Stimulated activated memory B cell treated with anti-CD40 and anti-IgM and Interleukin-4, amounts not matched to agents 10 μg/mL and 1 μg/mL and 100 μg/mL, for 72 hours (primary cell): ENCODE measurements at places on chromosomes 1 and 21.

GRCh38 chr1:174445817-174446216 lies 1.9 kb upstream of the GPR52 start:
- no peak for ATAC-seq

DNA sequence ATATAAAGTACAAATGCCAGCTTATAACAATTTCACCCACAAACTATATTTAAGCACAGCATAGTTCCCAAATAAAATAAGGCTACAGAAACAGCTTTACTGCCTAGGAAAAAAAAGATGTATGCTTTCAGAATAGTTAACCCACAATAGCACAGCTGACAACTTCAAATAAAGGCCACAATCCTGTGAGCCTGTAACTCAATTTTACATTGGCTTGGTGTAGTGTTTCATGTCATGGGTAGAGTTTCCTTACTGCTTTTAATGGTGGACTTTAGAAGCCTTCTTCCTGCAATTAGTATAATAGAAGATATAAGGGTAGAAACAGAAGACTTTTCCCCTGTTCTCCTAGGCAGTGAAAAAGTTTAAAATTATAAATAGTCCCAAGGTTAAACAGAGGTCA lies 44.3 kb upstream of the ZC3H11B start:
- ATAC-seq, result no peak

DNA sequence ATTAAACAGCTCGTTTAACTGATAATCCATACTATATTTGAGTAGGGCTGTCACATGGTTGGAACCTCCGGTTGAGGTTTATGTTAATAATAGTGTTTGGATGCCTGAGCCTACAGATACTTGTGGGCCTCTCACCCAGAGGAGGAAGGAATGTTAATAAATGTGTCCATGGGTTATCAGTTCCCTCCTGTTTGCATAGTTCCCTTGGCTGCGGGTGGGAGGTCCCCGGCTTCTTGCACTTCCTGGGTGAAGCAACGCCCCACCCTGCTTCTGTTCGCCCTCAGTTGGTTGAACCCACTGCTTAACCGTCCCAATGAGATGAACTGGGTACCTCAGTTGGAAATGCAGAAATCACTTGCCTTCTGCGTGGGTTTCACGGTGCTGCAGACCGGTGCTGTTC lies 23.6 kb upstream of the GBP1 start:
- no peak for ATAC-seq

DNA sequence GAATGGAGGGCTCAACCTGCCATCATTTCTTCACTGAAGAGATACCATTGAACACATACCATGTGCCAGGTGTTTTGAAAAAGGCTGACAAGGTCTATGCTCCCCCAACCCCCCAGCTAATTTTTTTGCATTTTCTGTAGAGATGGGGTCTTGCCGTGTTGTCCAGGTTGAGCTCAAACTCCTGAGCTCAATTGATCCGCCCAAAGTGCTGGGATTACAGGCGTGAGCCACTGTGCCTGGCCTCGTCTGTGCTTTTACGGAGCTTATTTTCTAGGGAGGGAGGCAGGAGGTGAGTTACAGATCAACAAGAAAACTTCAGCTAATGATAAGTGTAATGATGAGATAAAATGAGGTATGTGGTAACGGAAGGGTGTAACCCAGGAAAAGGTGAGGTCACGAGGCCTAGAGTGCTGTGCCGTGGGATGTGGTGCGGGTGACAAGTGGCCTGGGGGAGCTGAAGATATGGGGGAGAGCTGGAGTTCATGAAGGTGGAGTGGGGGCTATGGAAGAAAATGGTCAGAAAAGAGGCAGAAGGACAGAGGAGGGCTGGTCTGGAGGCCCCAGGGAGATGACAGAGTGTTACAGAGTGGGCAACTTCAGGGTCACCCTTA lies 28.2 kb downstream of the FAAH start:
- ATAC-seq, result no peak

DNA sequence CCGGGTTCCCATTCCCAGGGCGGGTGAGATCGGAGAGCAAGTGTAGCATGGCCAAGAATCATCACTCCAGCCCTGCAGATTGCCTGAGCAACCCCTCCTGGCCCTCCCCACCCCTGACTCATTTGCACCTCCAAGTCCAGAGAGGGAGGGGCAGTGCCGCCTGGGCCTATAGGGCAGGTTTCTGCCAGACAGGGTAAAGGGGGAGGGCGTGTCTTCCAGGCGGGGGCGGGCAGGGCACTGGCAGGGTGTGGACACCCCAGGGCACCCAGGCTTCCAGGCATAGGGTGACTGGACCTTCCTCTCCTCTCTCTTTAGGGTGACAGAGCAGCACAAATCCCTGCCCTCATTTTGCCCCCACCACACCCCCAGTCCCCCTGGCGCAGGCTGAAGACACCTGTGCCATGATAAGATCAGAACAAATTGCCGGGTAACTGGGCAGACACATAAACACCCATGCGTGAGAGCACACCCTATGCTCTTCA lies 3.2 kb upstream of the CRYBG2 start:
- ATAC-seq, result no peak

GRCh38 chr1:51622455-51622913 lies 5.6 kb downstream of the OSBPL9 start:
- no peak for ATAC-seq

DNA sequence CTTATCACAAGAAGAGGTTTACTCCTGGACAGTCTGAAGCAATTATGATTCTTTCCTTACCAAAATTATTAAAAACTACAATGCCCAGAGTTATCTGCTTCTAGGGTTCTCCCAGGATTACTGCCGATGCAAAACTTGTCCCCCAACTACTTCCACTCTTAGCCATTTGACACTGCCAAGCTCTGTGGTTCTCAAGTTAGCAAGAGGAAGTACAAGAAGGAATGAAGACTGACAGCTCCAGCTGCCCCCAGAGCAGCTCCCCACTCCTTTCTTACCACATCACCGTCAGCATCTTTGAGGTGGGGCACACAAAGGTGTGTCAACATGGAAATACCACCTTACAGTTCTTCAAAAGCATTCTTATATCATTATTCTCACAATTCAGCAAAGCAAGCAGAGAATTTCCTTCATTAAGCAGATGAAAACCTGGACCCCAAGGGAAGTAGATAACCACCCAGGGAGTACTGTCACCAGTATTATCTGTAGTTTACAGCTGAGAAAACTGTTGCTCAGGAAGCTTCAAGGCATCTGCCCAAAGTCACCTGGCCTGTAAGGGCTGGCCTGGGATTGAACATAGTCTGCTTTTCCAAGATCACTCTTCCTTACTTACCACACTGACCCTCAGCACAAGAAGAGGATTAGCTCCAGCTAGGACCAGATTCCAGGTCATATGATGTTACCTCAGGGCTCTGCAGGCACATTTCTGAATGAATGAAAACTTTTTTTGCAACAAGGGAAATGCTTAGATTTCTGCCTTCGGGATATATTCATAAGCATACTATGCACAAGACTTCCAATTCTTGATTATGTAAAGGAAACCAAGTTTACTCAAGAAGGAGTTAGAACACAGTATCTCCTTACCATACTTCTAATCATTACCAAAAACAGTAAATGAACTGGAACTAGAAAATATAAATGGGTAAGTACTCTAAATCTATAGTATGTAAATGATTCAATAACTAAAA lies 9.3 kb downstream of the PSMG1 start:
- ATAC-seq, result no peak
